ENCODE measurements at places on chromosomes 1 and 21.

DNA sequence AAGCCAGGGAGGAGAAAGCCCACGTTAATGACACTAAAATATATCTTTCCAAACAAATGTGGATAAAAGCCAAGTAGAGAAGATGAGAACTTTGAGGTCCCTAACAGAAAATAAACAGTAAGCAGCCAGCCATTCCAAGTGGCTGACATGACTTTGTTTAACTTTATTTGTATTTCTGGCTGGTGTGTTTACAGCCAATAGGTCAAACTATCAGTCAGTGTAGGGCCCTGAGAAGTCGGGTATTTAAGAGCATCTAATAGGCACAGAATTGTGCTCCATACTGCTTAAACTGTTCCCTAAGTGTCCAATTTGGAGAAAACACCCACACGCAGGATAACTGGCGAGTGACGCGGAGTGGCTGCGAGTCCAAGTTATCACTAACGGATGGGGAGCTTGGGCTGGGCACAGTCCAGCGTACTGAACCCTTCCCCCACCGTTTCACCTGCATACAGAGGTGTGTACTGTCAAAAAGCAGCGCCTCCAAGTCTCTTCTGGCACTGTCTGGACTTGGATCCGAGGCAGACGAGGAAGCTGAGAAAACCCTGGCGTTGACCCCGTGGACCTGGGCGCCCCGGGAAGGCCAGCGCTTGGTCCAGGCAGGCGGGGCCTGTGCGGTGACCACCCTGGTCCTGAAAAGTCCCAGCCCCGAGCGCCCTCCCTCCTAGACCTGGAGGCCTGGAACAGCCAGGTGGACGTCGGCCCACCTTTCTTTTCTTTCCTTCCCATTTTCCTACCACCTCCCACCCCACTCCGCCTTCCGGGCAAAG is 662 bp upstream of the LGALS8 start:
- no peak for DNase-seq

GRCh38 chr1:115690972-115691371 is 49.2 kb downstream of the VANGL1 start:
- no peak for DNase-seq

DNA sequence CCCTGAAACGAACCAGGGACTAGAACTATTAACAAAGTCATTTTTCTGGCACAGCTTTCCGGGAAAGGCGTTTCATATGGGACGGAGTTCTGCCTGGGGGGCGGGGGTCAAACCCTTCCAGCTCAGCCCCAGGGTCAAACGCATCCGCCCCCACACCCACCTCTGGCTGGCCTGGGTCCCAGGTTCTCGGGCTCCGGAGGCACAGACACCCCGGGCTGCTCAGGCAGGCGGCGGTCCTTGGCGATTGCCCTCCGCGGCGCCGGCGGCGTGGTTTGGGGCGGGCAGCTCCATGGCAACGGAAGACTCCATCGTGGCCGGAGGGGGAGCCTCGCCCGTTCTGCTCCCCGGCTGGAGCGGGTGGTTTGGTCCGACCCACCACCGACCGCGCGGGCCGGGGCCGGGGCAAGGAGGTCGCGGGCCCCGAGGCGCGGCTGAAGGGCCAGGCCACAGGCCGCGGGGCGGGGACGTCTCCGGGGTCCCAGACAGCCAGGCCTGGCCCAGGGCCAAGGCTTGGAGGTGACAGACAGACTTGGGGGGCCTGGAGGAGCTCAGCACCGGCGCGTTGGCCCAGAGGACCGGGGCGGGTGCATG is at the start of gene CFAP74:
CFAP74 (minus strand) TSS at position 246 of the 591 bp plus-strand sequence. CDS start 12,830 bp downstream, outside the sequence.
- DNase-seq: no peak

DNA sequence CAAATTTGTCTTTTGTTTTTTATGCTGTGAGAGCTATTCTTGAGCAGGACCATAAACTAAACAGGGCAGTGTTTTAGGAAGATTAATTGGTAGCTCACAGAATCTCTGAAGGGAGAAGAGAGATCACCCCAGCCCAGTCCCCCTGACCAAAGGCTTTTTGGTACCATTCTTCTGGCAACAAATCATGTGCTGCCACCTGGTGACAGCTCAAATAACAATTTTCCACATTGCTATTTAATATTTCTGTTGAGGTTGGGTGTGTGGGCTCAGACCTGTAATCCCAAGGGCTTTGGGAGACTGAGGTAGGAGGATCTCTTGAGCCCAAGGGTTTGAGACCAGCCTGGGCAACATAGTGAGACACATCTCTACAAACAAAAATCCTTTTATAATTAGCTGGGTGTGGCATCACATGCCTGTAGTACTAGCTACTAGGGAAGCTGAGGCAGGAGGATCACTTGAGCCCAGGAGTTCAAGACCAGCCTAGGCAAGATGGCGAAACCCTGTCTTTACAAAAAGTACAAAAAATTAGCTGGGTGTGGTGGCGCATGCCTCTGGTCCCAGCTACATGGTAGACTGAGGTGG is 2.2 kb upstream of the TESK2 start:
- no peak for DNase-seq
